SJCRH30 (cell line): ENCODE measurements at places on chromosomes 3 and 15.

- no peak for DNase-seq
These were observed 21.7 kb downstream of the THSD4 start for GRCh38 chr15:71136793-71137518.

DNA sequence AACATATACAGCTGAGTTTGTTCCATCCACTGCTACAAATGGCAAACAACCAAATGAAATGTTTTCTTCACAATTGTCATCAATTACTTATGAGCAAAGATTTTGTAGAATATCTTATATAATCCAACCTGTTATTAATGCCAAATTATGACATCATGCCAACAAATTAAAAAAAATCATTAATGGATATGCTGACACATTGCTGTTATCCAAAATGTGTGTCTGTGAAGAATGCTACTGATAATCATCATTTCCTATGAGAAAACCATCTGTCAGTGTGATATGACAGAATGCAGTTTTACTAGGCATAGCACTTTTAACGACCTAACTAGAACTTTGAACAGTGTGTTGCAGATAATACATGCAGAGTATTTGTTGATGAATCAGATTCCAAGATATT, 556.5 kb upstream of the KCNMB2 start:
- no peak for DNase-seq

DNA sequence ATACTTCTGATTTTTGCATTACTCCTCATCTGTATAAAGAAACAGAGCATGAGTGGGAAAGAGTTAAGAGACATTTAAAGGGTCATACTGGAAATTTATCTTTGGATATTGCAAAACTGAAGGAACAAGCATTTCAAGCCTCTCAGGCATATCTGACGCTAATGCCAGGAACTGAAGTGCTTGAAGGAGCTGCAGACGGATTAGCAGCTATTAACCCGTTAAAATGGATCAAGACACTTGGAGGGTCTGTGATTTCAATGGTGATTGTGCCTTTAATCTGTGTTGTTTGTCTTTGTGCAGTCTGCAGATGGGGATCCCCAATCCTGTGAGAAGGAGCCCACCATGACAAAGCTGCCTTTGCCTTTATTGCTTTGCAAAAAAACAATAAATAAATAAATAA, 202.5 kb upstream of the UBE3A start:
- DNase-seq, result no peak

DNA sequence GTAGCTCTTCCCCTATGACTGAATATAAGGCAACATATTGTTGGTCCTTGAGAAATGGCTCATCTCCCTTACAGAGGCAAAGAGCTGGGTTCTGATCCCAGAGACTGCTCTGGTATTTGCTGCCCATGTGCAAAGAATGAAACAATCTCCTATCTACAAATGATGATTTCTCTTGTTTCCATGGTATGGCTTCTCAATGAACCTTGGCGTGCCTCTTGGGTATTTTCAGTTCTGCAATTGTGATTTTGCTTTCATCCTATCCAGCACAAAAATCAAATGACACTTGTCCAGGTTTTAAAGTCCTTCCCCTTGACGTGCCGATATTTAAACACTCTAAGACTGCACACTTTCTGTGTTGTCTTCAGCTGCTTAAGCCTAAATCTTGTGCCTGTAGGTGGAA, 109.8 kb upstream of the NR2F2 start:
- no peak for DNase-seq

GRCh38 chr3:126998320-126998719, 15.4 kb downstream of the PLXNA1 start:
- no peak for DNase-seq
